Right ventricle myocardium inferior (tissue), 1 donor: ENCODE measurements at places on chromosomes 16 and 17. TPM values are rescaled to one million over a fixed set of nuclear protein-coding genes. Genes with fewer than 3 reads are reported as not detected.

DNA sequence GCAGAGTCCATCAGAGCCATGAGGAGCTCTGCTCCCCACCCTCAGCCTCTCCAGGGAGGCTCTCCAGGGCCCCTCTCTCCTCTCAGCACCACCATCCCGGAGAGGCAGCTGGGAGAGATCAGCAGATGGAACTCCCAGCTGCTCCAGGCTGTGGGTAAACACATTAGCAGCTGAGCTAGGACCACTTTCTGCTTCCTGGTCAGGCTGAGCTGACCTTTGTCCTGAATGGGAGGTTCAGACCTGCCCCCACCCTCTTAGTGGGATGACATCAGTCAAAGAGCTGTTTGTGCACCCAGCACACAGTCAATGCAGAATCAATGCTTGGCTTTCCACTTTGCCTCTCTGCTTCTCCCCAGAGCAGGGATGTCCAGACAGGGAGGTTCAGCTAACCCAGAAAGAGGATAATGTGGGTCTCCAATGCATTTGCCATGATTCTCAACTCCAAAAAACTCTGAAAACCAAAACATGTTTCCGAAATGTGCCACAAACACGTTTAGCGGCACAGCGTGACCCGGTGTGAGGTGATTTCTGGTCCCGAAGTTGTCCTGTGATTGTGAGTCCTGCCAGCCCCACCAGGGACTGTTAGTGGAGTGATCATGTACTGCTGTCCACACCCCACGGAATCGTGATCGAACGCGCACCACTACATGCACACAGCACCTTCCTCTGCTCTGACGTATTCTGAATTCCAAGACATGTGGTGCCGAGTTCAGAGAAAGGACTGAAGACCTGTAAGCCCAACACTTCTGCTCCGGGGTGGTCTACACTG is 6.7 kb downstream of the GPR142 start:
- DNase-seq = peak; percentile 69

DNA sequence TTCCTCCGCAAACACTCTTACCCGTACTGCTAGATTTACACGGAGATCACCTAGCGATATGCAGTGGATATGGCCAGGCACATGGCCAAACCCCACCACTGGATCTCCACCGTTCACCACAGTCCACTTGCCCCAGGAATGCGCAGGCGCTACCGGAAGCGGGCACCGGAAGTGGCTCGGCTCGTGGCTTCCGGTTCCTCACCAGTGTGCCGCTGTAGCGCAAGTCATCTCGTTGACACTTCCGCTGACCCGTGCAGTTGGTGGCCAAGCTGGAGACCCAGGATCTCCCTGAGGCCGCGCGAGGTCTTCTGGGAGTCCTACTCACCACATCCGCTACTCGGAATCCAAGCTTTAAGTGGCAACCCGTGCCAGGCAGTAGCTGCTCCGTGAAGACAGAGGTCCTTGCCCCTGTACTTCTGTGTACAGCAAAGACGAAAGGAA is 11.5 kb downstream of the ZNF597 start:
- peak; percentile 79 for DNase-seq

- DNase-seq = no peak
Observed at GRCh38 chr17:4425398-4425797, 8.3 kb upstream of the SPNS3 start.

DNA sequence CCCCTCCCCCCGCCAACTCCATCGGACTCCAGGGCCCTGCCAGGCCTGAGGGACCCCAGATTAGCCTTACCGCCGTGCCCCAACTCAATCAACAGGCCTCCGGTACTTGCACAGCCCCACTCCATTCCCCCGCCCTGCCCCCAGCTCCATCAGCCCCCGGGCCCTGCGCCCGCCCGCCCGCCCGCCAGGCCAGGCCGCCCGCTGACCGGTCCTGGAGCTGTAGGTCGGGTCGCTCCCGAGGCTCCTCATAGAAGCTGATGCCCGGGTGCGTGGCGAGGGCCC is 308 bp downstream of the GTF3C1 start:
- DNase-seq = no peak

- DNase-seq = no peak
Observed at GRCh38 chr16:50645563-50646220, 35.4 kb downstream of the SNX20 start.

GRCh38 chr16:50992350-50993032 is 158.6 kb downstream of the SALL1 start:
- no peak for DNase-seq

DNA sequence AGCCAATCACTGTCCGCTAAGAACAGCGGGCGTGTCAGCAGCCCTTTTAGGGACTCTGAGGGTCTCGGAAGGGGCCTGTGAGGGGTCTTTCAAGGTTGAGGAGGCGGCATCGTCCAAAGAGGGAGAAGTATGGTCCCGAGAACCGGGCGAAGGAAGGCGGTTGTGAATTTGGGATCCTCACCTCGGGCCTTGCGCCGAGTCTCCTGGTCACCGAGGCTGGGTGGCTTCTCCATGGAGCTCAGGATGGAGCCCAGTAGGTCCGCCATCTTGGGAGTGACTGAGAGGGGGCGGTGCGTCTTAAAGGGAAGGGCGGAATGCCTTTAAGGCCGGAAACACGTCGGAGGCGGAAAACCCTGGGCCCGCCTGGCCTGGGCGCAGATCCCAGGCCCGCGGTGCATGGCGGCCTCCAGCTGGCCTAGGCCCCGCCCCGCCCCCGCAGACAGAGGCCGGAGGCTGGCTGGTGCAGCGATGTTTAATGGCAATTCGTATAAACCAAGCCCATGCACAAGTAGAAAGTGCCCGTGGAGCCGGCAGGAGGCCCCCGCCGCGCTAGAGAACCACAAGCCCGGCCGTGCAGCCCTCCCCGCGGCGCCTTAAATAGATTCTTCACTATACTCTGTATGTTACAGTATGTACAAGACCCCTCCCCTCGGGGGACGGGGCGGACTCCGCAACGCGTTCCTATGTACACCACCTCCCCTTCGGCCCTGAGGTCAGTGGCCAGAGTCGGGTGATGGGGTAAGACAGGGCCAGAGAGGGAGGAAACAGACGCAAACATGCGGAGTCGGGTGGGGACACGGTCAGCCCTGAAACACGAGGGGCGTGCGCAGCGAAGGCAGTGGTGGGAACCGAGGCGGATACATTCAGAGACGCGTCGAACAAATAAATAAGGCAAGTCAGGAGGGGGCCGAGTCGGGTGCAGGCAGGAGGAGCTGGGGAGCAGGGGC is at the start of gene SPAG7:
TSS of gene SPAG7 (minus strand) at position 279 of the 947 bp plus-strand sequence. CDS start at position 266, 13 bp downstream.
- peak; percentile 97 for DNase-seq

DNA sequence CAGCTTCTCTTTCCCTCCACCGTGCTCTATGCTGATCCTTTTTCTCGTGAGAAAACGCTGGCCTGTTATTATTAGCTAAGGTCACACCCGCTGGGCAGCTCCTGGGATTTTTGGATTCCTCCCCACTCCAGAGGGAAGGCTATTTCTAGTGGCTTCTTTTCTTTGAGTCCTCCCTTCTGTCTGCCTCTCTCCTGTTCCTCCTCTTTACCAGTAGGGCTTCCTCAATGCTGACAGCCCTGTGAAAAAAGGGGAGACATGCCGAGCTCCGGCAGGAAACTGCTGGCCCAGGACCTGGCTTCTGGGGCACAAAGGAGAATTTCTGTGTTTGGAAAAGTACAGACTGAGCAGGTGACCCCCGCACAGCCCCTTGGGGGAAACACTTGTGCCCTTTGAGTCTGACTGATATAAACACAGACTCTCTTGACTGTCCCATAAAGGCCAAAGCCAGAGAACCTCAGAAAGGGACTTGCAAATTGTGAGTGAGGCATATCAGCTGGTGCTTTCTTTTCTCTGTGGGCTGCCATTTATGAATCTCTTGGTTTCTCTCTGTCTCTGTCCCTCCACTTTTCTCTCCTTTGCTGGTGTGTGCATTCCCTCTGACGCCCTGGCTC is 14.0 kb upstream of the RNF135 start:
- no peak for DNase-seq

- no peak for DNase-seq
Observed at GRCh38 chr16:73054498-73054812, 6.5 kb upstream of the ZFHX3 start.

GRCh38 chr16:1877804-1878203 is 5.8 kb upstream of the MEIOB start:
- DNase-seq = no peak

- DNase-seq = no peak
Observed at GRCh38 chr16:68190736-68191510, 45.0 kb downstream of the ESRP2 start.

GRCh38 chr17:15502369-15503112 is 35.1 kb upstream of the CDRT4 start:
- peak; percentile 96 for DNase-seq

GRCh38 chr17:9170853-9171252 is 149.5 kb downstream of the NTN1 start:
- DNase-seq = no peak

- DNase-seq = no peak
Observed at GRCh38 chr17:33689725-33690124, 396.6 kb upstream of the ASIC2 start.

Gene DCUN1D3
- 15.8 TPM for total RNA-seq

Gene ST3GAL2
- 25.6 TPM for total RNA-seq

Gene ADGRG1
- total RNA-seq = 23.1 TPM

Gene PTRH2
- total RNA-seq = 10.2 TPM
